ENCODE measurements at places on chromosomes 7 and 10. TPM values are rescaled to one million over a fixed set of nuclear protein-coding genes. Genes with fewer than 3 reads are reported as not detected.

GRCh38 chr7:118372530-118372929 lies 148.0 kb downstream of the ANKRD7 start:
- no peak for DNase-seq

GRCh38 chr10:12965571-12965970 lies 35.9 kb downstream of the CCDC3 start:
- DNase-seq = no peak

DNA sequence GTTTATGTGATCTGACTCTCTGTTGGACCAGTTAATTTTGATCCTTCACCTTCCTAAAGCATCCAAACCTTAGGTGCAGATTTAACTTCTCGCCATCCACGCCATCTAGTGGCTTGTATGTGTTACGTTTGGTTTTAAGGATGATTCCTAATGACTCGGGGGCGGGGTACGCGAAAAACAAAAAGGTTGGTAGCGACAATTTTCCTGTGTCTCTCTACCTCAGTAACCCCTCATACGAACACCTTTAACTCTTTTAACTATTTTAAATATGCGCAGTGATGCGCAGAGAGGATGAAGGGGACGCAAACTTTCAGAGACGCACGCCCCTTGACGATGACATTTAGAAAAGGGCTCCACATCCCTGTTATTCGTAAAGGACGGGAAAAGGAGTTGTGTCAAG lies 714 bp upstream of the KCND2 start:
- DNase-seq = no peak

GRCh38 chr10:7092603-7093002 lies 318.2 kb downstream of the SFMBT2 start:
- DNase-seq = no peak

- DNase-seq = no peak
Measured at GRCh38 chr10:31419394-31420063, 100.5 kb downstream of the ZEB1 start.

- no peak for DNase-seq
Measured at GRCh38 chr10:113947184-113948041, 93.0 kb downstream of the NHLRC2 start.

DNA sequence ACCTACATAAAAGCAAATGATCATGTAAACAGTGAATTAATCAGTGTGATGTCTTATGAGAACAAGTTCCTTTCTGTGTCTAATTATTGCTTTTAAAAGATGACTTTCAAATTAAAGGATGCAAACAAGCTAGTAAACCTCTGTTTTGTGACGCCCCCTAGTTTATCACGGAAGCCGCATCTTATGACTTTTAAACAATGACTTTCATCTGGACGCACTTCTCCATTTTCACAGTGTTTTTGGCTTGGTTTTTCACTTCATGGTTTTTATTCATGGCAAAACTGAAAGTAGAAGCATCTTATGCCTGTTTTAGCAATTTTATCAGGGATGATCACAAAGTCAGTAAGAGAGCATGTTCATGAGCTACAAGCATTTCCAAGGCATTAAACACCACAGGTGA lies 35.0 kb downstream of the ITGA8 start:
- no peak for DNase-seq

DNA sequence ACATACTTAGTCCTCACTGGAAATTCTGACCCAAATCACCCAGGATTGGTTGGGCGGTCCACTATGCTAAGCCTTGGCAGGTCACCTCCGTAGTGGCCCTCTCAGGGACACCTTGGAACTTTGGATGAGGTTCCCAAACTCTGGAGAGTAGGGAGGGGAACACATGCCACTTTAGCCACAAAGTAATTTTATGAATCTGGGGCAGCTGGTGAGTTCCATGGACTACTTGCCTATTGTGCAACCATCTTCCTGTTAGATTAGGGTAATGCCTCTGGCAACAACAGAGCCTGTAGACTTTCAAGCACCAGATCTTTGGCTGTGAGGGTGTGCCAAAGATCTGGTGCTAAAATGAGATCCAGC lies 77.7 kb downstream of the ITGB8 start:
- peak; percentile 15 for DNase-seq

- no peak for DNase-seq
Measured at GRCh38 chr10:31124852-31125251, 93.2 kb upstream of the ZNF438 start.

GRCh38 chr7:45112648-45113047 lies 1.2 kb upstream of the TBRG4 start:
- DNase-seq = no peak

DNA sequence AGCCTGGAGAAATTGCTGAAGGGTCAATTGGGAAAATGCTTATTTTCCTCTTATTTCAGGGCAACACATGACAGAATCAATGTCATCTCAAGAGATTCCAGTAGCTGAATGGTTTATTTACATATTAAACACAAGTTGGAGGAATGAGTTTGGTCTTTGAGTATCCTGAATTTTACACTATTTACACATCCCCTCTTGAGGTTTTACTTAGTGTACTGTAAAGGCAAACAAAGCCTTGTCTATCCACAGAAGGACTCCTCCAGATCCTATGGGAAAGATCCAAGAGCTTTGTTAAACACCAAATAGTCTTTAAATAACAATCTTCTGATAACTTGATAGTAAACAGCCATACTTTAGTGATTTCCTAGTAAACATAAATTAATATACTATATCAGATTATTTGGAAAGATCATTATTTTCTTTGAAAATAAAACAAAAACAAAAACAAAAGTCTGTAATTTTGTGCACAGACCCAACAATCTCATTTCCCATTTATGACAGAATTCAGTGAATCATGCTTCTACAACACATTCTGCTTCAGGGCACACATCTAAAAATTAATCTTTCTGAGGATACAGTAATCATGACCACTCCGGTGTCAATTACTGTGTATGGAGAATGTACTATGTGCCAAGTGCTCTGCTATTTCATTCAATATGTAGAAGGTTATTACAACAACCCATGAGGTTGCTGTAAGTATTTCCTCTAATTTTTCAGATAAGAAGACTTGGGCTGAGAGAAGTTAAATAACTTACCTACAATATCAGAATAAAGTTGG lies 575.0 kb upstream of the LRRTM3 start:
- DNase-seq = no peak

- DNase-seq = no peak
Measured at GRCh38 chr7:12418452-12418851, 14.8 kb upstream of the VWDE start.

GRCh38 chr7:156223935-156224832 lies 411.9 kb upstream of the SHH start:
- DNase-seq = no peak

DNA sequence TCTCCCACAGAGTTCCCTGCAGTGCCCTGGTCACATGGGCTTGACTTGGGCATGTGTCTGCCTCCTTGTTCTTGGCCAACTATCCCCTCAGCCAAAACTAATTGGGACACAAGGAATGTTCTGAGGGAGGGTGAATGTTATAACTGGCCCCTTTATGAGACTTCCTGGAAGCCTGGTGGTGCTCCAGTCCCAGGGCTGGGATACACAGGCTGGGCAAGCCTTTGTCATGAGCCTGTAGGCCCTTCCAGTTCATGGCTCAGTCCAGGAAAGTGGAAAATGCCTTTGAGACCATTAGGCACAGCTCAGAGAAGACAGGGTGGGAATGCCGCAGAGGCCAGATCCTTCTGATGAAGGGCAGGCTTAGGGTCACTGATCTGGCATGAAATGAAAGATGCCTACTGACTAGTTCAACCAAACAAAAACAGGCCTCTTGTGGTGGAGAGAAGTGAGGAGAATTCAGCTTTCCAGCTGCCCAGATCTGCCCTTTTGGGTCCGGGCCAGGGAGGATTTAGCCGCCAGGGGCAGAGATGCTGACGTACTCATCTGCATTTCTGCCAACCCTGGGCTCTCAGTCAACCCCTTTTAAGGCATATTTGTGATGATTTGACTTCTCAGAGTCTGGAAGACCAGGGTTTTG lies 961.5 kb downstream of the KCNMA1 start:
- peak; percentile 40 for DNase-seq

- no peak for DNase-seq
Measured at GRCh38 chr7:85000735-85001350, 186.0 kb downstream of the SEMA3D start.

- DNase-seq = no peak
Measured at GRCh38 chr7:50303335-50304128, 984 bp upstream of the IKZF1 start.

Gene SPDYE2
- total RNA-seq = not detected

Gene MSMB
- not detected for total RNA-seq

Gene PKD2L1
- not detected for total RNA-seq

Gene PURB
- total RNA-seq = 27.3 TPM

Gene TMEM140
- 5.9 TPM for total RNA-seq

Gene EPO
- total RNA-seq = 0.20 TPM
